Uterine smooth muscle cell (primary cell): ENCODE measurements at places on chromosomes 1 and 21. TPM values are rescaled to one million over a fixed set of nuclear protein-coding genes. Genes with fewer than 3 reads are reported as not detected.

BRINP3 gene
- total RNA-seq: not detected in 2 replicates

RPE65 gene
- total RNA-seq: not detected in 2 replicates

OR14K1 gene
- not detected in 2 replicates for total RNA-seq

SLC26A9 gene
- not detected in 2 replicates for total RNA-seq

HSD3B1 gene
- not detected in 2 replicates for total RNA-seq

PADI4 gene
- total RNA-seq: not detected in 2 replicates

VPS45 gene
- total RNA-seq: 40.5 and 44.0 TPM in 2 replicates

AUNIP gene
- 1.7 and 5.6 TPM in 2 replicates for total RNA-seq
